H54 (cell line): ENCODE measurements at places on chromosomes 4 and X.

GRCh38 chrX:132676102-132676501, 187.3 kb upstream of the MBNL3 start:
- no peak for DNase-seq

DNA sequence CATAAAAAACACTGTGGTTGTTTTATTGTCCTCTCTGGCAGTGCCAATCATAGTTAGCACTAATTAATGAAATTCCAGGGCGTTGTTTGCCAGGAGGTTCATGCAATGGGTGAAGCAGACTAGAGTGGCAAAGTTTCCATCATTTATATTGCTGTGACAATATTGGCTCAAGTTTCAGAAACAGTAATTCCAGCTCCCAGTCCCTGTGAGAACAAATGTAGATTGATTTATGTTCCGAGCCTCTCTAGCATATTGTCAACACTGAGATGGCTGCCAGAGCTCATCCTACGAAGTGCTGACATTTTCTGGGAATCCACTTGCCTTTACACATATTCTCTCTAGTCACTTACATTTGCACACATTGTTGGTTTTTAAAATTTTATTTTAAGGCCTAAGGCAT, 440.0 kb upstream of the IGFBP7 start:
- DNase-seq, result no peak

DNA sequence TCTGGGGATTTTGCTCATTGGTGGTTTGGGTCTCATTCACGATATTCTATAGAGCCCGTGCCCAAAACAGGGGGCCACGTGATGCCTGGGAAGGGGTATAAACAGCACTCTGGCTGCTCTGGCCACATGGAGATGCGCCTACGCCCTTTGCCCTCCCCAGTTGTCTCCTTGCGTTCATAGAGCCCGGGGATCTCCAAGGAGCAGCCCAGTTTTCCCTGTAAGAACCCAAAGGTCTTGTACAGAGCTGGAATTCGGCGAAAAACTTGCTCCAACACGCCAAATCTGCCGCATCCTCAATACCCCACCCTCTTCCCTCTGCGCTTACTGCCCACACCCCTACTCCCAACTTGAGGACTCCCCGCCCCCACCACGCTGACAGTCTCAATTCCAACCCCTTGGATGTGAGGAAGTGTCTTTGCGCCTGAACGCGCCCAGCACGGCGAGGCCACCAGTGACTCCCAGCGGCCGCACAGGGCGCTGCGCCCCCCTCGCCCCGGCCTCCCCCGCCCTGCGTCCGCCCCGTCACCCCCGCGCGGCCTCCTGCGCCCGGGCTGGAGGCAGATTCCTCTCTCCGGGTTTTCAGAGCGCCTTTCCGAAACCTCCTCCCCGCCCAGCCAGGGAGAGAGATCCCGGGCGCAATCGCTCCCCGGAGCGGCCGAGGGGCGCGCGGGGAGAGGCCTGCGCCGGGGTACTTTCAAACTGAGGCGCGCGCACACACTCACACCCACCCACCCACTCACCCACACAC, at the start of gene NHS:
Gene NHS (plus strand): TSS at position 582 of the 748 bp plus-strand sequence. CDS start 558 bp downstream, outside the sequence.
- DNase-seq, result peak; percentile 27

- DNase-seq, result no peak
Measured at GRCh38 chr4:21749924-21750323, 198.6 kb downstream of the KCNIP4 start.

DNA sequence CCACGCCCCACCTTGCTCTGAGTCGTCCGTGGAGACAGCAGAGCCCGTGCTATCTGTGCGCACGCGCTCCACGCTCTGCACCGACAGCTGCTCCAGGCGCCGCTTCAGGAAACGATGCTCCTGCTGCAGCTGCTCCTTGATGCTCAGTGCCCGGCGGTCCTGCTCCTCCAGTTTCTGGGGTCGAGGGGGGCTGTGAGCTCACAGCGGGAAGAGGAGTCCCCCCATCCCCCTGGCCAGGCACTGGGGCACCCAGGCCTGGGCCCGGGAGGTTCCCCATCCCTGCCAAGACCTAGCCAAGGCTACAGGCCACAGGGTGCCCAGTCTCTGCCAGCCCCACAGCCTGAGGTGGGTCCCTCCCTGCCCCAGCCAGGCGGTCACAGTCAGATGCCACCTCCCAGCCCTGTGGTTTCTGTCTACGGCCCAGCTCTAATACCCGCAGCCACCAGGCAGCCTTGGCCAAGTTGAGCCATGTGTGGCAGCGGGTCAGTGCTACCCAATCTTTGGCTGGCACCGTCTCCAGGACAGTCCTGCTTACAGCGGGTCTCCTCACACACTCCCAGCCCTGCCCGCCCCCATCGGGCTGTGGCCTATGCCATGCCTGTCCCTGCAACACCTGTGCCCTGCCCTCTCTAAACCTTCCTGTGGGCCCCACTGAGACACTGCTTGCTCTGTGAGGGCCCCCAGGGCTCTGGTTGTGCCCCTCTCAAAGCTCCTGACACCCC, 9.3 kb upstream of the HAUS3 start:
- DNase-seq, result peak; percentile 0

- DNase-seq, result no peak
Measured at GRCh38 chr4:130043732-130044160, 947.8 kb downstream of the C4orf33 start.

GRCh38 chrX:41759817-41760216, 35.8 kb downstream of the GPR82 start:
- DNase-seq, result no peak

DNA sequence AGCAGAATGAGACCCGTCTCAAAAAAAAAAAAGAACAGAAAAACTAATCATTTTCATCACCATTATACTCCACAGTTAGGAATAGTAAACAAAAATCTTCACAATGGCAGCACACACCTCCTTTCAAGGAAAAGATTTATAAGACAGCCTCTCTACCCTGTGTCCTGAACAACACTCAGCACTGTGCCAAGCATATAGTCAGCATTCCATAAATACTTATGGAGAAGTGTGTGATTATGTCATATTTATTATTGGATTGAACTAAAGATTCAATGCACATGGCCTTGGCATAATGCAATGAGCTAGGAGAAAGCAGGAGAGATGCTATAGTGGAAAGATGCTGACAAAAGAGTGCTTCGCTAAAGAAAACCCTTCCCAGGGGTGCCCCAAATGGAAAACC, 52.6 kb downstream of the FAM114A1 start:
- DNase-seq, result no peak
